Hypothalamus (tissue), 51 donors: ENCODE measurements at places on chromosomes 12 and 14.

DNA sequence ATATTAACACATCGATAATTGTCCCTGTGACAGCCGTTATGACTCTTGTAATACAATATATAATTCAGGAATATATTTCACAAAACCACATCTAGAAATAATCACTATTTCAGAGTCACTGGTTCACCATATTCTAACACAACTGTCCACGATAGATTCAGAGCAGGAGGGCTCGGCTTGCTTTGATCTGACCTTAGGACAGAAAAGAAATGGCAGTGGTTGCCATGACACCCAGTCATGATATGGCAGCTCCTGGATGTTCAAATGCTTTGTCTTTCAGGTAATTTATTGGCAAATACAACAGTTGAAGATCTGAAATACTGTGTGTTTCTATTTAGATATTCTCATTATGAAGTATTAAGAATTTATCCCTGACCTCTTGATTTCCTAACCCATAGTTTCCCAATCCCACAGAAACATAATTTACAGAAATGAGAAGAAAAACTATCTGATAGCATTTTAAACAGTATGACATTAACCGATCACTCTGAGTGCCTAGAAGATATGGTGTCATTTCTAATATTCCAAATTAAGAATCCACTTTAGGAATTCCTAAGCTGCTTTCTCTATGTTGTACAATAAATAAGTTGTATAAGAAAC is 116.4 kb downstream of the EPS8 start:
- DNase-seq = no peak

DNA sequence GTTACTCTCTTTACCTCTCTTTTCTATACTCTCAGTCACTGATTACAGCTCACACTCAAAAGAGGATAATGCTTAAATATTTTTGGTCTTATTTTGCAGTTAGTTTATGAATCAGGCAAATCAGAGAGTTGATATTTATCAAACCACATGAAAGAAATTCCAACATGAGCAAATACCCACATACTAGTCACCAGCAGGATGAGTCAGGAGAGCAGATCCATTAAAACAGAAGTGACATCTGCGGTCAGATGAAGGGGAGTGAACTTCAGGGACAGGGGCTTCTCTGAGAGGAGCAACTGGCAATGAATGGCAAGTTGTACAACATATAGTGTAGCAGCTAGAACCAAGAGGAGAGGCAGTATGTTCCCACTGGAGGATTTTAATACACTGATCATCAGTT is 258.7 kb downstream of the SYT10 start:
- no peak for DNase-seq

DNA sequence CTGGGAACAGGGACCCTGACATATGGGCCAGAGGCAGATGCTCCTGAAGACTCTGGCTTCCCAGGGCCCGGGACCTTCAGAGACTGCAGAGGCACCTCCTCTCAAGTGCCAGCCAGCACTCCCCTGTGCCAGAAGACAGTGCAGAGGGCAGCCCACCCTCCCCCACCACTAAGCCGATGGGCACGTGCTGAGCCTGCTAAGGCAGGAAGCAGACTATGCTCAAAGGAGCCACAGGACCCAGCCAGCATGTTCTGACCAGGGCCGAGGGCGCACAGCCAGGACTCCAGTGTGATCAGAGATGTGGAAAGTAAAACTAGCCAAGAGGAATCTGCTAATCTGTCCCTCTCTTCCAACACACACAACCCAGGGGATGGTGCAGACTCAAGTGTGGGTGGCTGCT is 29.8 kb downstream of the DIO3 start:
- no peak for DNase-seq

GRCh38 chr14:61403411-61403810 is 82.0 kb downstream of the PRKCH start:
- no peak for DNase-seq

- DNase-seq = no peak
These were observed 647 bp downstream of the LGMN start for GRCh38 chr14:92747701-92748258.

- DNase-seq = no peak
These were observed 92.3 kb upstream of the BTG1 start for GRCh38 chr12:92237762-92238523.

- no peak for DNase-seq
These were observed 49.5 kb upstream of the KCNC2 start for GRCh38 chr12:75259143-75259542.

DNA sequence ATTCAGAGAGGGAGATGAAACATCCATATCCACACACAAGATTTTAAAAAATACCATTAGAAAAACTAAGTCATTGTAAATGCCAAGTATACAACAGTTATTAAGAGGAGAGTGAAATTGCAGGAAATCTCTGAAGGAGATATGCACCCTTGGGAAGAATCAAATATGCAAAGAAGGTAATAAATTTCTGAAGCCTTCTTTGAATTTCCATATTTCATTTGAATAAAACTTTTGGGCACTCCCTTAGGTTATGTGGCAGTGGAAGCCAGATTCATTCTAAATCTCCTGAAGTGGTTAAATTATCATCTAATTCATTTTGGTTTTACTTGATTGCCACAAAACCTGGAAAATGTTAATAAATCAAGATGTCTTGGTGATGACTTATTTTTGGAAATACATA is 138.9 kb upstream of the CLEC14A start:
- DNase-seq = no peak

DNA sequence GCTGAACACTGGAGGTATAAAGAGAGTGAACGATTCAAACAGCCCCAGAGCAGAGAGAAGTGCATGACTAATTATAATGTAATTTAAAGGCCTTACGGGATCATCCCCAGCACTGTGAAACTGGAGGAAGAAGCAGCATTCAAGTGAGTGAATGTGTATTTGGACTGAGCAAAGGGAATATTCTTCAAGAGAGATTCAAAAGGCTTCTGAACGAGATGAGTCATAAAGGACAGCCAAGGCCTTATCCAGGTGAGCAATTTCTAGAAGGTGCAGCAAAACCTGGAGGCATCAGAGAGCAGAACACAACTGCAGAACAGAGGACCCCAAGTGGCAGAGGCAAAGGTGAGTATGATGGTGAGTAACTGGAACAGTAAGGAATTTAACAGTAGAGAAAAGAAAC is 127.2 kb downstream of the BCAT1 start:
- no peak for DNase-seq

DNA sequence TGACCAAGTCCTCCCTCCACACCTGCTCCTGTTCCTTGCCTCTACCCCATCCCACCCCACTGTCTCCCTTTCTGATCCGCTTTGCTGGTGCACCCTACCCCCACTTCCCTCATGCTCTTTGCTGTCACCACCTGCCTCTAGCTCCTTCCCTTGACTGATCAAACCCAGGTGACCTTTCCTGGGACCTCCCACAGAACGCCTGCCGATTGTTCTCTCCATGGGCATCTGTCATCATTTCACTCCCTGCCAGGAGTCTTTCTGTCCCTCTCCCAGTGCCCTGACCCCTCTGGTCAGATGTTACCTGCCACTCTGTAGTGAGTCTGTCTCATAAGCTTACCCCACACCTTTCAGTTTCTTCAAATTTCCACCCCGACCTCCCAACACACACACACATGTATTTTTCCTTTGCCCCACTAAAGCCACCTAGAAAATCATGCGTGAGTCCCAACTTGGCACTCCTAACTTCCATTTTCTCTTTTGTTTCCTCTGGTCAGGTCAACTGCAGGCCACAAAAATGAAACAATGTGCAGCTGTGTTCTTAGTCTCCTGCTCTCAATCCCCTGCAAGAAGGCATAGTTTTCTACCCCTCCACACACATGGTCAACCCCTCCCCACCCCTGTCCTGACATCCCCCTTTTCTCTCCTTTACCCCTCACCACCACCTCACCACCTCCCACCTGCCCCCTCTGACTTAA is 229.8 kb downstream of the DPF3 start:
- DNase-seq = no peak

- DNase-seq = no peak
These were observed 153.9 kb upstream of the RMST start for GRCh38 chr12:97308576-97309198.

GRCh38 chr12:127422935-127423566 is 843.9 kb upstream of the TMEM132C start:
- DNase-seq = no peak

DNA sequence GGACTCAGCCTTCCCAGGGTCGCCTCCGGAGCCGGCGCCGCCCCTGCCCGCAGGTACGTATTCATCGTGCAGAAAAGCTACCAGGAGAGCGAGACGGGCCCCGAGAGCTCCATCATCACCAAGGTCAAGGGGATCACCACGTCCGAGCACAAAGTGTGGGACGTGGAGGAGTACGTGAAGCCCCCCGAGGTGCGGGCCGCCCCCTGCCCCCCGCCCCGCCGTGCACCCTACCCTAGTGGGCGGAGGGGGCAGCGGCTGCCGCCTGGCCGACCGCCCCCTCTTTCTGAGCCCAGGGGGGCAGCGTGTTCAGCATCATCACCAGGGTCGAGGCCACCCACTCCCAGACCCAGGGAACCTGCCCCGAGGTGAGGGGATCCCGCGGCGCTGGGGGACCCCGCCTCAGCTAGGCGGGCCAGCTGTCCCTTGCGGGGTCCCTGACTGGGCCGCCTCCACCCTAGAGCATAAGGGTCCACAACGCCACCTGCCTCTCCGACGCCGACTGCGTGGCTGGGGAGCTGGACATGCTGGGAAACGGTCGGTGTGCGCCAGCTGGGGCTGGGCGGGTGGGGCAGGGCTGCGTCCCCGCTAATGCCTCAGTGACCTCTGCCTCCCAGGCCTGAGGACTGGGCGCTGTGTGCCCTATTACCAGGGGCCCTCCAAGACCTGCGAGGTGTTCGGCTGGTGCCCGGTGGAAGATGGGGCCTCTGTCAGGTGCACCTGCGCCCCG is 973 bp downstream of the P2RX2 start:
- no peak for DNase-seq

GRCh38 chr12:15811214-15812127 is 22.3 kb upstream of the EPS8 start:
- no peak for DNase-seq

GRCh38 chr12:89750389-89751351 is 42.0 kb upstream of the ATP2B1 start:
- DNase-seq = no peak

GRCh38 chr12:54983536-54984101 is 943 bp downstream of the TESPA1 start:
- DNase-seq = no peak

DNA sequence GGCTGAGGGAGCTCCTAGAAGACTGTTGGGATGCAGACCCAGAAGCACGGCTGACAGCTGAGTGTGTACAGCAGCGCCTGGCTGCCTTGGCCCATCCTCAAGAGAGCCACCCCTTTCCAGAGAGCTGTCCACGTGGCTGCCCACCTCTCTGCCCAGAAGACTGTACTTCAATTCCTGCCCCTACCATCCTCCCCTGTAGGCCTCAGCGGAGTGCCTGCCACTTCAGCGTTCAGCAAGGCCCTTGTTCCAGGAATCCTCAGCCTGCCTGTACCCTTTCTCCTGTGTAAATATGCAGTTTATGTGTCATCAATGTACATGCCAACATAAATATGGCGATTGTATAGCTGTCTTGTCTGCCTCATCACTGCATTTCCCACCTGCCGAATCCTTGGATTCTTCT is 7.5 kb downstream of the AMHR2 start:
- no peak for DNase-seq

DNA sequence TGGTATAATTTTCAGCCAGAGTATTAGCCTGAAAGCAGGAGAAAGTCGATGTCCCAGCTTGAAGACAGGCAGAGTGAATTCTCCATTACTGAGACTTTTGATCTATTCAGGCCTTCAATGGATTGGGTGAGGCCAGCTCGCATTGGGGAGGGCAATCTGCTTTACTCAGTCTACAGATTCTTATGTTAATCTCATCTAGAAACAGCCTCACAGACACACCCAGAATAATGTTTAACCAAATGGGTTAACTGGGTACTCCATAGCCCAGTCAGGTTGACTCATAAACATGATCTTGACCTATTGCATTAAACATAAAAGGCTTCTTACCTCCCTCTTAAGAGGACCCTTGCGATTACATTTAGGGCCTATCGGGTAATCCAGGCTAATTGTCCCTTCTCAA is 118.0 kb downstream of the KTN1 start:
- no peak for DNase-seq

GRCh38 chr12:112939761-112940381 is 1.6 kb downstream of the OAS3 start:
- DNase-seq = no peak

DNA sequence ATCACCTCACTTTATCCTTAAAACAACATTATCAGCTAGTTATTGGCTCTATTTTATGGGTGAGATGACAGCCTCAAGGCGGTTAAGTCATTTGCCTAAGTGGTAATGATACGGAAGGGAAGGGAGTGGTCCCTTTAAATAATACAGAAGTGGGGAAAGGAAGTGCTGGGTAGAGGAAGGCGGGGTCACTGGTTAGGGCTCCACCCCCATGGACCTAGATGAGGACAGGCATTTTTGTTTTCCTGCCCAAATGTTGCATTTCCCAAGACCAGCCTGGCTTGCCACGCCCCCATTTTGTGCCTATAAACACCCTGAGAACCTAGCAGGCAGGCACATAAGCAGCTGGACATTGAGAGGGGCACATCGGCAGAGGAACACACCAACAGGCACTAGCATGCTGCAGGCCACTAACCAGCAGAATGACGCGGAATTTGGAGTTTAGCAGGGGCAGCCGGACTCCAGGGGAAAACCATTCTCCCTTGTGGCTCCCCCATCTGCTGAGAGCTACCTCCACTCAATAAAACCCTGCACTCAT is 100.9 kb downstream of the EPS8 start:
- peak; percentile 67 for DNase-seq

DNA sequence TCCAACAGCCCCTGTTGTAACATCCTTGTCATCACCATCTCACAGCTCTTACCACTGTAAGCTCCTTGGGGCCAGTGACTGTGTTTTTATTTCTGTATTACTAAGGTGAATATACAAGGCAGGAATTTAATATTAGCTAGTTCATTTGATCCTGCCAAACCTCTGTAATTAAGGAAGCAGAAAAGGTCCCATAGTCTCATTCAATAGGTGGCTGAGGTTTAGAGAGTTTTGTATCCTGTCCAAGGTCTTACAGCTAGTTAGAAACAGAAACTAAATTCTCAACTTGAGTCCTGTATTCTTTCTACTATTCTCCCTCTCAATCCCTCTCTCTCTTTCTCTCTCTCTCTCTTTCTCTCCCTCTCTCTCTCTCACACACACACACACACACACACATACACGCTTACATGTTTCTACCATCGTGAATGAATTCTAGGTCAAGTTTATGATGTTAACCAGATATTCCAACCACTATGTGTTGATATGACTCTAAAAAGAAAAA is 543 bp upstream of the GLIPR1 start:
- DNase-seq = no peak
